ENCODE measurements at places on chromosomes 4 and X.

DNA sequence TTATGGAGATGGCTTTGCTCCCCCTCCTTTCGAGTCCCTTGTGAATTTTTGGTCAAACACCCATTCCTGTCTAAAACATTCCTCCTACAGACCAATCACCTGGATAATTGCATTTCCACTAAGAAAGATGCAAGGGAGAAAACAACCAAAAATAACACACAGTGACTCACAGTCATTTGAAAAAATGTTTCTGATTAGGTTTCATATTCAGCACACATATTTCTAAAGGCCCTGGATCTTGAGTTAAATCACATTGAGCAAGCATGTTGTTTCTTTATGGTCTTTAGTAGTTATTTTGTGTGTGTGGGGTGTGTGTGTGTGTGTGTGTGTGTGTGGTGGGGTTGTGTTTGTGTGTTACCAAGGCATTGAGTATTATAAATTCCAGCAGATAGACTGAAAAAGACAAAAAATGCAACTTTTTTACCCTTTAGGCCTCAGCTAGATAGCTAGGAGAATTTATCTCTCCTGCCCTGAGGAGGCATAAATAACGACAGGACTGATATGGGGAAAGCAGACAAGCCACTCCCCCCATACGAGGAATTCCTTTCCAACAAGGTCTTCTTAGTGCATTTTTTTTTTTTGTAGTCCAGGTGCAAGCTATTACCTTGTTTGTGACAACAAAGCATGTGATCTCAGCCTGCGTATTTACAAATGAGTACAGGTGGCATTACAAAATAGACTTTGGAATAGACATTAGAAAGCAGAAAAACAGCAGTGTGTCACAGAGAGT lies 265.4 kb upstream of the ADGRL3 start:
- DNase-seq: no peak

GRCh38 chr4:124177647-124178425 lies 534.7 kb downstream of the ANKRD50 start:
- no peak for DNase-seq

DNA sequence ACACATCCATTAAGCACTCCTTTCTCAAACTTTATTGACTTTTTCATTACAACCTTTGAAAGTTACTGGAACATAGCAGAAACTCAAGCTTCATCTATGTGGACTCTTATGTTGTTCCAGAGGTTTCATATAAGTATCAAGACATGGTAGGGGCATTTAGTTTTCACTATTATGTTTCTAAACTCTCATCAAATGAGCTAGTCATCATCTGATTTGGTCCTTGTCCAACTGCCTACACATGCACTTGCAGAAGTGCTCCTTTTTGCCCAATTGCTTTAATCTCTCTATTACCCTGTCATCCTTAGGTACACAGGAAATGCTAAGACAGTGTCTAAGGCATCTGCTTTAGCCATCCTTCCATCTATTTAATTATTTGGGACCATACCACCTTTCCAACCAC lies 42.2 kb upstream of the EPGN start:
- no peak for DNase-seq

DNA sequence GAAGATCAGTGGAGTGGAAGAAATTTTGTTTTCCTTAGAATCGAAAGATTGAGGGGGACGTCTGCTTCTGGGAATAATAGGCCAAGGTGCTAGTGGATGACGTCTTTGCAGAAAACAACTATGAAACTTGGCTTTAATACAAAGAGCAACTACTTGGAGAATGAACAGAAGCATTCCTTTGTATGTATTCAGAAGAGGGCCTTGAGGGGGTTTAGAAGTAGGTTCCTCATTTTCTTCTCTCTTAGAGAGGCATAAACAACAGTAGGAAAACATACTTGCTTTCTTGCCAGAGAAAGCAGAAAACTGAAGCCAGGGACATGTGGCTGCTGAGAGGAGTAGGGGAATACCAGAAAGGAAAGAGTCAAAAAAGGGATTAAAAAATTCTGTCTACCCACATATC lies 167.8 kb downstream of the ZNF330 start:
- no peak for DNase-seq

GRCh38 chr4:3413217-3413671 lies 28.5 kb upstream of the HGFAC start:
- no peak for DNase-seq

- DNase-seq: no peak
Measured at GRCh38 chr4:100306018-100306417, 115.8 kb upstream of the DDIT4L start.

GRCh38 chrX:139202742-139203420 lies 327.7 kb upstream of the F9 start:
- no peak for DNase-seq

- DNase-seq: no peak
Measured at GRCh38 chr4:76984788-76985211, 35.2 kb downstream of the SEPTIN11 start.

- no peak for DNase-seq
Measured at GRCh38 chr4:186781032-186781917, 57.6 kb upstream of the FAT1 start.
